ENCODE measurements at places on chromosomes 3 and 15.

DNA sequence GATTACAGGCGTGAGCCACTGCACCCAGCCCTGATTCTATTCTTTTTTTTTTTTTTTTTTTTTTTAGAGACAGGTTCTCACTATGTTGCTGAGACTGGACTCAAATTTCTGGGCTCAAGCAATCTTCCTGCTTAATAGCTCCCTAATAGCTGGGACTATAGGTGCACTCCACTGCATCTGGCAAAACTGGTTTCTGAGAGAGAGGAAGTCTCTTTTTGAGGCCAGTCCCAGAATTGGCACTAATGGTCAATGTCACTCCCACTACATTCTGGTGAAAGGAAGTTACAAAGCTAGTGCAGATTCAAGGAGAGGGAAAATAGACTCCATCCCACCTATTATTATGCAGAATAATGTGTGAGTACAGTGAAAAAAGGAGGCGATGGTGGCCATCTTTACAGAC, 5.8 kb upstream of the TGFBR2 start:
- DNase-seq = no peak

DNA sequence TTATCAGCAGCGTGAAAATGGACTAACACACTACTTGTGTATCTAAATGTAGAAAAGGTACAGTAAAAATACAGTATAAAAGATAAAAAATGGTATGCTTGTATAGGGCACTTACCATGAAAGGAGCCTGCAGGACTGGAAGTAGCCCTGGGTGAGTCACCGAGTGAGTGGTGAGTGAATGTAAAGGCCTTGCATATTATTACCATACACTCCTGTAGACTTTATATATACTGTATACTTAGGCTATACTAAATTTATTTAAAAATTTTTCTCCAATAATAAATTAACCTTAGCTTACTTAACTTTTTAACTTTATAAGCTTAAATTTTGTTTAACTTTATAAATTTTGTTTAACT, 67.2 kb upstream of the TSPAN3 start:
- DNase-seq = no peak

- no peak for DNase-seq
Measured at GRCh38 chr3:129384594-129385323, 43.7 kb downstream of the EFCAB12 start.

GRCh38 chr15:89243046-89243690, 611 bp upstream of the FANCI start:
- DNase-seq = no peak

DNA sequence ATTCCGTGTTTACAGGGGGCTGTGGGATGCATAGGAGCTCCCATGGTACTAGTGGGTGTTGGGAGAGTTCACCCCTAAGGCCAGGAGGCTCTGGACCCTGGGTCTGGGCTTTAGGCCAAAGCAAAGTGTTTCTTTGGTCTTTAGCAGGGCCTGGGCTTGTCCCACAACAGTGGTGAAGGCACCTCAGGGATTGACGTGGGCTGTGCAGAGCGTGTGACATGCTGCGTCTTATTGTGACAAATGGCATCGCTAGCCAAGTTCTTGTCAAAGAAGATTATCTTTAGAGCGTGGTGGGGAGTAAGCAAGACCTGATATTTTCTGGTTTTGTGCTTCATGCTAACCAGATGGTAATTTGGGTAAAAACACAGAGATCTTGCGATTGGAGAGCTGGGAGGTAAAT, 170.1 kb downstream of the APBA2 start:
- no peak for DNase-seq

DNA sequence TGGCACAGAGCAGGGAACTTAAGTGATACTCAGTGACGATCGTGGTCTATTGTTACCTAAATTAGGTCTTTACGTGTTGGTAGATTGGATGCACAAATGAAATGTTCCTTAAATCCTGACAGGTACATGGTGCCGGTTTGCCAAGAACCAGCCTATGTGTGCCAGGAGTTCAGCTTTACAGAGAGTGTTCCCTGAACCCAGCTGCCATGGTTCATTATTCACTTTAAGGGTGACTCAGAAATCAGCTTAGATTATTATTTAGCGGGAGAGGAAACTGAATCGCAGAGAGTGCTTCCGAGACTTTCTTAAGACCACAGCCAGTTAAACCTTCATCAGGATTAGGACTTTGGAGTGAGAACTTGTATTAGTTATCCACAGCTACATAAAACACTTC, 21.5 kb downstream of the FAM43A start:
- DNase-seq = no peak

DNA sequence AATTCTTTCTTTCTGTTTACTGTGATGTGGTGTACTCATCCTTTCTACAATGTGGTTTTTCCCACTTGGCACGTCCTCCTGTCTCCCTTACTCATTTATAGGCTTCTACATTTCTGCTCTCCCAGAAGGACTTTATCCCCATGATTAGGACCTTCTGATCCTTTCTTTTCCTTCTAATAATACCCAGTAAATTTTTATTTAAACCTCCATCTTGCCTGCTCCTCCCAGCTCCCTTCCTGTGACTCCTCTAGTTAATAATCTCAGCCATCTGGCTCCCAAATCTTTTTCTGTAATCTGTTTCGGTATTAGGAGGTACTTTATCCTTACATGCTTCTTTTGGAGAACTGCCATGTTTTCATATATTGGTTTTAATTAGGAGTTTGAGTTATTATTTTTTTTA, 11.2 kb upstream of the P2RY1 start:
- DNase-seq = no peak

DNA sequence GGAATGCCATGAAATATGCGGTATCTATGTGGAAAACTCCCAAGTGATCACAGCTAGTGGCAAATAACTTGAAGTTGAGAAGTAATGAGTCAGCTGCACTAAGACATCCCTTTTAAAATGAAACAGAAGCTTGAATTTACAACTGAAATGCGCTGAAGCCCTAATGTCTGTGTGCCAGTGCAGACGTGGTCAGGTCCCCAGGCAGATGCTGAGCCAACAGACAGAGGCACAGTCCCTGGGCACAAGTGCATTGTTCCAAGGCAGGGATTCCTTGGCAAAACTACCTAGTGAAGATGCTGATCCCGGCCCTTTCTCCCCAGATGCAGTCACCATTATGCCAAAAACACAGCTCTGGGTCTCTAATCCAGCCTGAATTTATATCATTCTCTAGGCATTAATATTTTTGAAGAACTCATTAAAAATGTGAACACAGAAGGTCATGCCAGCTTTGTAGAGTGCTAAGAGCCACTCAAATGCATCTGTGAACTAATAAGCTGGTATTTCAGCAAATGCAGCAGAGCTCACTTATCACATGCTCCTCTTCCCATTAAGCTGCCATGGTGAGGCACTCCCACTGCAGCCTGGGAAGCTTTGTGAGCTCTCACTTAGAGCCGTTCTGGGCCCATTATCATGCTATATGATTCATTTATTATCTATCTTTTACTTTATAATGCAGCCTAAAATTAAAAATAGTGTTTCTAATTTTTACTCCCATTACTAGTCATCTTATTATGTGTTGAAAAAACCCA, 200.1 kb downstream of the GABRB3 start:
- DNase-seq = no peak
